ENCODE measurements at places on chromosomes 11 and 22. TPM values are rescaled to one million over a fixed set of nuclear protein-coding genes. Genes with fewer than 3 reads are reported as not detected.

DNA sequence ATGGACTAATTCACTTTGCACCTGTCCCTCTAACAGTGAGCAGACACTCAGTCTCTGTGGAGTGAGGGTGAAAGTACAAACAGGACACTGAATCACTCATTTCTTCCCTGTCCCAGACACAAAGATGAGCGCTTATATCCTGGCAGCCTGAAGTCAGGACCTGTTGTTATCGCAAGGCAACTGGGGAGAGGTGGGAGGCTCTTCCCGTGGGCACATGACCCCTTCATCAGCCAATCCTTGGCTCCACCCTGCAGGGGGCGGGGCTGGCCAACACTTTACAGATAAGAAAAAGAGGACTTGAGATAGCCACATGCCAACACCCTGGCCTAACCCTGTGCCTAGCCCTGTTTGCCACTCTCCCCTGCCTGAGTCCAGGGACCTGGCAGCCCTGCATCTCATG, 29.5 kb upstream of the TESMIN start:
- H3K4me1 ChIP-seq = no peaks in the 10 kb centered on the region
- H3K27ac ChIP-seq = no peak overlapping the region
- H3K27me3 ChIP-seq = no peaks in the 10 kb centered on the region
- H3K36me3 ChIP-seq = no peaks in the 10 kb centered on the region
- DNase-seq = peak; percentile 40
- no peak overlapping the region for H3K4me3 ChIP-seq

GRCh38 chr11:93519179-93519578, 24.0 kb downstream of the SMCO4 start:
- no peaks in the 10 kb centered on the region for H3K36me3 ChIP-seq
- H3K27me3 ChIP-seq = no peaks in the 10 kb centered on the region
- DNase-seq = no peak
- peaks cover 2% of the 10 kb centered on the region for H3K4me1 ChIP-seq

- H3K4me3 ChIP-seq = no peak overlapping the region
- no peaks in the 10 kb centered on the region for H3K4me1 ChIP-seq
- DNase-seq = no peak
- H3K27me3 ChIP-seq = no peaks in the 10 kb centered on the region
- no peak overlapping the region for H3K27ac ChIP-seq
Observed at GRCh38 chr11:78893996-78894395, 319.3 kb upstream of the NARS2 start.

CRYBB3 gene
- total RNA-seq = not detected

DNA sequence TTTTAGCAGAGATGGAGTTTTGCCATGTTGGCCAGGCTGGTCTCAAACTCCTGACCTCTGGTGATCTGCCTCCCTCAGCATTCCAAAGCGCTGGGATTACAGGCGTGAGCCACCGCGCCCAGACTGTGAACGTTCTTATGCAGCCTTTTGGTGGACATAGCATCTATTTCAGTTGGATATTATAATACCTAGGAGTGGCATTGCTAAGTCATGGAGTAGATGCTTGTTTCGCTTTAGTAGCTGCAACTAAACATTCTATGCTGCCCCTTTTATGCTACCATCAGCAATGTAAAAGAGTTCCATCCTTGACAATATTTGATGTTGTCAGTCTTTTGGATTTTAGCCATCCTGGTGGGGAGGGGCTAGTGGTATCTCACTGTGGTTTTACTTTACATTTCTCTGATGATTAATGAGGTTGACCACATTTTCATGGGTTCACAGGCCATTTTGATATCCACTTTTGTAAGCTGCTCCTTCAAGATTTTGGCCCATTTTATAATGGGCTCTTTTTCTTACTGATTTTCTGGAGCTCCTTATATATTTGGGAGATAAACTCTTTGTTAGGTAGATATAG, 16.5 kb upstream of the APOBEC3A start:
- H3K4me3 ChIP-seq = no peak overlapping the region
- H3K27ac ChIP-seq = no peak overlapping the region
- no peak for DNase-seq
- H3K27me3 ChIP-seq = peaks cover 3% of the 10 kb centered on the region

GRCh38 chr11:12172493-12173013, 62.2 kb downstream of the MICAL2 start:
- H3K4me3 ChIP-seq = no peak overlapping the region
- H3K27me3 ChIP-seq = no peaks in the 10 kb centered on the region
- H3K36me3 ChIP-seq = no peaks in the 10 kb centered on the region
- no peak overlapping the region for H3K27ac ChIP-seq

GRCh38 chr11:5129457-5129877, 8.7 kb downstream of the OR52A5 start:
- H3K36me3 ChIP-seq = no peaks in the 10 kb centered on the region
- no peak overlapping the region for H3K4me3 ChIP-seq
- no peaks in the 10 kb centered on the region for H3K27me3 ChIP-seq
- H3K4me1 ChIP-seq = no peaks in the 10 kb centered on the region
- no peak for DNase-seq
- no peak overlapping the region for H3K27ac ChIP-seq

DNA sequence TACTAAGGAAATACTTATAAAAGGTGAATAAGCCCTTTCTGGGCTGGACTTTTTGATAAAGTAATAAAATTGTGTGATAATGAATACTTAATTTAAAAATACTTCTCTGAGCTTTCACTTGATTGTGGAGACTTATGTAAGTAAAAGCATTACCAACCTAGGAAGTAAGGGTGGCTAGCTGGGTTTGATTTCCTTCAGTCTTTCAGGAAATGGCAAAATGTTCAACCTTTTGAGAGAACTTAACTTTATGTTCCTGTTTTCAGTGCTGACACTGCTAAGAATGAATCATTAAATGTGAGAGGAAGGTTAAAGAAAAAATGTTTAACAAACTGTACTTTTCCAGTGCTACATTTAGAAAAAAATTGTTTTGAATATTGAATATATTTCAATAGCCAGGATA, 900.3 kb downstream of the METTL15 start:
- no peaks in the 10 kb centered on the region for H3K36me3 ChIP-seq
- no peak overlapping the region for H3K4me3 ChIP-seq
- no peaks in the 10 kb centered on the region for H3K27me3 ChIP-seq
- no peak for DNase-seq
- H3K4me1 ChIP-seq = no peaks in the 10 kb centered on the region

ZP1 gene
- 0.12 TPM for total RNA-seq

NXPE4 gene
- total RNA-seq = not detected

DNA sequence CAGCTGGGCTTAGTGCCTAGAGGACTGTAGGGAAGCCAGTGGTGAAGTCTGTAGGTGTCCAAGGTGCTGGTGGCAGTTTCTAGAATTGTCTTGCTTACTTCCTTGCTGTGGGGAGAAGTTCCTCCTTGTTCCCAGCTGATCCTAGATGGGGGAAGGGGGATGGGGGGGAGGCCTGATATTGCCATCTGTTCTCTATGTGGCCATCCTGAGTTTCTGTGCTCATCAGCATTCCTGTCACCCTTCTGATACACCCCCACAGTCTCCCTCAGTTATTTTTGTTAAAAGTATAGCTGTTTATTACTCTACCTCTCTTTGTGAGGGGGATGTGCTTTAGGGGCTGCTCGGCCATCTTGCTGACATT, 36.5 kb downstream of the MADD start:
- no peaks in the 10 kb centered on the region for H3K4me1 ChIP-seq
- no peak for DNase-seq
- no peak overlapping the region for H3K4me3 ChIP-seq
- H3K36me3 ChIP-seq = peaks cover 6% of the 10 kb centered on the region
- no peaks in the 10 kb centered on the region for H3K27me3 ChIP-seq

TIMM10 gene
- total RNA-seq = 23.3 TPM

- no peak overlapping the region for H3K4me3 ChIP-seq
- H3K36me3 ChIP-seq = no peaks in the 10 kb centered on the region
- no peak overlapping the region for H3K27ac ChIP-seq
- no peak for DNase-seq
- H3K4me1 ChIP-seq = no peaks in the 10 kb centered on the region
Observed at GRCh38 chr11:120867988-120868387, 155.9 kb upstream of the TBCEL start.

DNA sequence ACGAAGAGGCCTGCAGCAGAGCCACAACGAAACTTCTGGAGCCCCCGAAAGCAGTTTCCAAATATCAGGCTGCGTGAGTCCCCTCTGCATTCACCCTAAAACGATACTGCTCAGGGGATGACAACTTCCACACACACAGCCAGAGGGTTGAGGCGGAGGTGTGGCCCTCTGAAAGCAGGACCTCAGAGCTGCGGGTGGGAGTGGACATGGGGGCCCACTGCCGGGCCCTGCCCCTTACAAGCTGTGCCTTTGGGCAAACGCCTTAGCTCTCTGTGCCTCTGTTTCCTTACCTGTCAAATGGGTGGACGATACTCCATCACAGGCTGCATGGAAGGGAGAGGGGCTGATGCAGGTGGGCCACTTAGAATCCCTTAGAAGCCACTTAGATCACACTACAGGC, 53.1 kb downstream of the TRMU start:
- DNase-seq = no peak
- no peaks in the 10 kb centered on the region for H3K36me3 ChIP-seq
- no peaks in the 10 kb centered on the region for H3K27me3 ChIP-seq

DNA sequence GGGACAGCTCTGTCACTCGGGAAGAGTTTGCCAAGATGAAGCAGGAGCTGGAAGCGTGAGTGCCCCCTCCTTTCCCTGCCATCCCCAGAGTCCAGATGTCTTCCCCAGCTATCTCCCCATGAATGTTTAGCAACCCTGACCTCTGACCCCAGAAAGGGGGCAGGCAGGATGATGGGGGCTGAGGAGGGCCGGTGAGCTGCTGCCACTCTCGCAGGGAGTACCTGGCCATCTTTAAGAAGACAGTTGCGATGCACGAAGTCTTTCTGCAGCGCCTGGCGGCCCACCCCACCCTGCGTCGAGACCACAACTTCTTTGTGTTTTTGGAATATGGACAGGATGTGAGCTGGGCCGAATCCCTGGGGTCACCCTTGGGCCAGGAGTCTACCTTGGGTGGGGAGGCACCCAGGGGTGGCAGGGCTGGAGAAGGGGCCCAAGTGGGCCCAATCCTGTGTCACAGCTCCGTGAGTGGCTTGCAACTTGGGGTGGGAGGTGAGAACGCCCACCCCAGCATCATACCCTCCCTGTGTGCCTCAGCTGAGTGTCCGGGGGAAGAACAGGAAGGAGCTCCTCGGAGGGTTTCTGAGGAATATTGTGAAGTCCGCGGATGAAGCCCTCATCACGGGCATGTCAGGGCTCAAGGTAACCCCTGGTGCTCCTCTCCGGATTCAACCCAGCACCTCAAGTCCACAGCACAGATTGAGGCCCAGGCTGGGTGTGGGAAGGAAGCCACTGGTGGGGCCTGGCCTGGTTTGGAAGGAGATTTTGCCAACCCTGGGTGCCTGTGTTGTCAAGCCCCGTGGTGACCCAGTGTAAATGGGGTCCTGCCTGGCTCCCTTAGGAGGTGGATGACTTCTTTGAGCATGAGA, 7.5 kb downstream of the CFL1 start:
- H3K27ac ChIP-seq = no peak overlapping the region
- H3K4me3 ChIP-seq = no peak overlapping the region
- peak; percentile 7 for DNase-seq
- peaks cover 25% of the 10 kb centered on the region for H3K4me1 ChIP-seq
- no peaks in the 10 kb centered on the region for H3K27me3 ChIP-seq

GRCh38 chr11:2803186-2804091, 82.1 kb downstream of the CDKN1C start:
- DNase-seq = no peak
- no peak overlapping the region for H3K4me3 ChIP-seq
- no peaks in the 10 kb centered on the region for H3K36me3 ChIP-seq
- H3K27ac ChIP-seq = no peak overlapping the region

DNA sequence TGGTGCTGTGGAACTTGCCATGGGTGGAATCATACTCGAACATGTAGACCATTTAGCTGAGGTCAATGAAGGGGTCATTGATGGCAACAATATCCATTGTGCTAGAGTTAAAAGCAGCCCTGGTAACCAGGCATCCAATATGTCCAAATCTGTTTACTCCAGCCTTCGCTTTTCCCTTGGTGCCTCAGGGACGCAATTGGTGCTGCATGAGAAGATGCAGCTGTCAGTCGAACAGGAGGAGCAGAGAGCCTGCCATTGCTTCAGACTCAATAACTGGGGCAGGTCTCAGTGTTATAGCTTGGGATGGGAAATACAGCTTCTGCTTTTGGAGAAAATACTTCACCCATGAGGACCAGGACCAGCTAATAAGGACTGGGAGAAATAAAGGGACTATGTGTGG, 5.0 kb upstream of the MCHR1 start:
- H3K27me3 ChIP-seq = no peaks in the 10 kb centered on the region
- no peak for DNase-seq
- H3K4me1 ChIP-seq = peaks cover 3% of the 10 kb centered on the region
- H3K27ac ChIP-seq = no peak overlapping the region
- no peak overlapping the region for H3K4me3 ChIP-seq

DNA sequence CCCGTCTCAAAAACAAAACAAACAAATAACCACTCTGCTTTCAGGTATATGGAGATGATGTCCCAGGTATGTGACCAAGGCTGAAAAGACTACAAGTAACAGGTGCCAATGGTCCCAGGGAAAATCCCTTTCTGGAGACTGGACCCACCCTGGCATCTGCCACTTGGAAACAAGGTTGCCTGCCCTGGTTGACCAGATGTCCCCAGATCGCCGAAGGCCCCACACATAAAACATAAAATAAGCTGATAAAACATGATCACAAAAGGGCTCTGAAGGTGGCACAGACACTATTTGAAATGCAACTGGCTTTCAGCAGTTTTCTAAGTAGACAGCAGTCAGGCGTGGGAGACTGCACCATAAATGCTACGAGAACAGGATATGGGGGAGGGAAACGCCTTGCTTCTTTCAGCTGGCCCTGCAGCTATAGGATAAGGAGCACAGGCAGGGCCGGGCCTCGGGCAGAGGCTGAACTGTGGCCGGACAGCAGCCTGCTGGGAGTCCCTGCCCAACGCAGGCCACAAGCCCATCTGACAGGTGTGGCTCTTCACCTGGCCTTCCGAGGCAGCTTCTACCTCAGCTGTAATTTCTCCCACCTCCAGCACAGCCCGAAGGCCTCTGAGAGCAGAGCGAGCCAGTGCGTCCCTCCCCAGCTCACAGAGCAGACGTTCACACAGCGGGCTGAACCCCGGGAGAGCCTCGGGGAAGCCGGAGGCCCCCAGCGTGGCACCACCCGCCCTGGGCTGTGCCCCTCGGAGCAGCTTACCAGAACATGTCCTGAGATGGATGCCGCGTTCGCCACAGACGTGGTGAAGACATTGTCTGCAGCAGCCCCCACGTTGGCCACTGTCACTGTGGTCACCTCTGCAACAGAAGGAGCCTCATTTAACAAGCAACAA, 4.0 kb downstream of the DEAF1 start:
- H3K4me3 ChIP-seq = no peak overlapping the region
- peaks cover 19% of the 10 kb centered on the region for H3K4me1 ChIP-seq
- DNase-seq = peak; percentile 65
- H3K27ac ChIP-seq = peak overlapping the region; percentile 24
- H3K27me3 ChIP-seq = no peaks in the 10 kb centered on the region
- H3K36me3 ChIP-seq = no peaks in the 10 kb centered on the region

Data from hepatocyte (in vitro differentiated cells).